SW480 (cell line): ENCODE measurements at places on chromosomes 13 and 19.
A peak's percentile ranks its signal among the peaks of the same experiment; 100 is the strongest.

DNA sequence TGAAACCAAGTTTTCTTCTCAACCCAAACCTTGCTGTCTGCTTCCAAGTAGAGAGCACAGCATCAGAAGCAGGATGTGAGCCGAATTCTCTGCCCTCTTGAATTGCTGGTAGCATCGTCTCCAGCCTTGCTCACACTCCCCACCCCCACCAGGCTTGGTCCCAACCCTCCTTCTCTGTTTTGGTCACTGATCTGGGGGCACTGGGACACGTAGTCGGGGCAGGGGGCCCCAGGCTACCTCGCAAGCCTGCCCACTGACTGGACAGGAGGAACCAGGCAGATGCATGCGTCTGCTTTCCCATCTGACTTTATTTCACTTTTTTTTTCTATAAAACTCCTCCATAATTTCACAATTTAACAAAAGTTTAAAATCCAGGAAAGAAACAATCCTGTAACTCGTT lies 69.7 kb downstream of the MLLT1 start:
- DNase-seq, result no peak

GRCh38 chr13:30659980-30660379 lies 42.3 kb downstream of the USPL1 start:
- no peak for DNase-seq

GRCh38 chr19:645912-646778 lies 6.5 kb downstream of the FGF22 start:
- DNase-seq, result no peak

- DNase-seq, result no peak
These were observed 4.9 kb downstream of the MPV17L2 start for GRCh38 chr19:18197941-18198340.

GRCh38 chr19:51792932-51793331 lies 2.0 kb upstream of the FPR3 start:
- no peak for DNase-seq

DNA sequence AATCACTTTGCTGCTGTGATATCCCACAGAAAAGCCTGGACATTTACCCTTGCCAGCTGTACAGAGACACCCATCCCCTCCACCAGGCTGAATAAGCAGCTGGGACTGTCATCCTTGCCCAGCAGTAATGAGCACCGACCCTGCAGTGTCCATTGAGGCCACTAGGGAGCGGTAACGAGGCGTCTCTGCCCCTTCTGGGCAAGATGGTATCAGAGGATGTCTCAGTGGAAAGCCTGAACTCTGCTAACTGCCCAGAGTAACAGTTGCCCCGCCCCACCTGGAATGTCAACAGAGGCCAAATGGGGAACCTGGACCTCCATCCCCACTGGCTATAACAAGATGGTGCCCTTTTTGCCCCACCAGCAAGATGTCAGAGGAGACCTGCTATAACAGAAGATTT lies 22.8 kb upstream of the CEACAM20 start:
- peak; percentile 50 for DNase-seq

GRCh38 chr13:53126841-53127245 lies 98.2 kb downstream of the OLFM4 start:
- no peak for DNase-seq

DNA sequence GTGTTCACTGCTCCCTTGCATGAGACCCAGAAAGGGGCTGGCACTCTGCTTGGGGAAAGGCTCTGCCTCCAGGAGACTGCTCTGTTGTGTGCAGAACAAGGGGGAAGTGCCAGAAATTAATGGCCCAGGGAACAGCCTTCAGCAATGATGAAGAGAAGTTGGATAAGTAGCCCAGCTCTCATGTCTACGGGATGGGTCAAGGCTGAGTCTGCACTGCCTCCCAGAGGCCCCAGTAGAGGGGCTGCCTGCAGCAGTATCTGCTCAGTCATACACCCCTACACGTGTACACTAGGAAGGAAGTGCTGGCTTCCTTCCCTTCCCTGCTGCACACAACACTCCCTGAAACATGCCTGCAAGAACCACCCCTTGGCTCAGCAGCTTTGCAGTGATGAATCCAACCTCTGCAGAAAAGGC lies 54.6 kb upstream of the URI1 start:
- DNase-seq, result no peak

GRCh38 chr19:14432791-14433553 lies at the start of gene PKN1:
TSS of gene PKN1 (plus strand) at chr19:14433306. CDS start at chr19:14433522, 216 bp downstream.
- DNase-seq, result peak; percentile 36

DNA sequence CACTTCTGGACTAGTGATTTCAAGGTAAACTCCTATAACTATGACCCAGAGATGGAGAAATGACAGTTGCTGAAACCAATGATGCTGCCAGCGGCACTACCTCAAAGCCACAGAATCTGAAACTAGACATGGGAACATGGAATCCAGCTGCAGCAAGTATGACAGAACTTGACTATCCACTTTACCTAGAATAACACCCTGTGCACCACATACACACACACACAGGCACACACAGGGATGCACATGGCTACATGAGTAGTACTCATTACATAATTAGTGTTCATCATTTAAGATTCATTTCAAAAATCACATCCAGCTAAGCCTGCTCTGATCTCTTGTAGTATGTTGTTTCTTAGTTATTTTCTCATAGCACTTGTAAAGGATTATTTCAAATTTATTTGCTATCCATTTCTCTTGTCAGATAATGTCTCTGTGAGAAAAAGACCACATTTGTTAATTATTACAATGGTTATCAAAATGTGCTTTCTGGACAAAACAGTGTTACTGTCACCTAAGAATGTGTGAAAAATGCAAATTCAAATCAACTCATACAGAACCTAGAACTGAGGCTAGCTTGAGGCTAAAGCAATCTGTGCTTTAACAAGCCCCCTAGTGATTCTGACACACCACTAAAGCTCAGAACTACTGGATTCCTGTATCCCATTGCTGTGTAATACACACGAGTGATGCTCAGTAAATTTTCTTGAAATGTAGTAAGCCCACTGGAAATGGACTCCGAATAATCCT lies 59.4 kb downstream of the WTIP start:
- DNase-seq, result no peak

GRCh38 chr13:42495255-42495654 lies 78.7 kb upstream of the TNFSF11 start:
- DNase-seq, result no peak

DNA sequence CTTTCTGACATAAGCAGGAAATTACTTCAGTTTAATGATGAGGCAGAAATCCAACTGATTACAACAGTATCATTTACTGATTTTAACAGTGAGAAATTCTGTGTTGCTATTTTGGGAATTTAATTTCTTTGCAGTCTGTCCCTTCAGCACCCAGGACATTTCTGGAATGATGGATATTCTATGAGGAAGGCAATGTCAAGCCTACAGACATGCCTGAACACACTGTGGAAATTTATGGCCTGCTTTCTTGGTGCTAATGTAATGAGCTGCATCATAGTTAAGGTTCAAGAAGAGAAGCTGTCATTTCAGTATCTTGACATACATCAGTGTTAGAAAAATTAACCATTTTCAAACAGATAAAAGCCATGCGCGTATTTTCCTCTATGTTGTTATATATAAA lies 87.7 kb downstream of the SLITRK1 start:
- no peak for DNase-seq
